ENCODE measurements at places on chromosomes 7 and 10. TPM values are rescaled to one million over a fixed set of nuclear protein-coding genes. Genes with fewer than 3 reads are reported as not detected.

GRCh38 chr10:60082744-60083344 is 176.5 kb upstream of the CCDC6 start:
- H3K36me3 ChIP-seq = no peaks in the 10 kb centered on the region
- H3K4me1 ChIP-seq = no peaks in the 10 kb centered on the region
- no peaks in the 10 kb centered on the region for H3K27me3 ChIP-seq
- H3K27ac ChIP-seq = no peak overlapping the region
- H3K4me3 ChIP-seq = 0 out of 2 replicates have a peak overlapping the region, but pooled peaks have one; percentile 4

- no peaks in the 10 kb centered on the region for H3K4me1 ChIP-seq
- H3K4me3 ChIP-seq = no peak overlapping the region
- DNase-seq = no peak
- H3K27ac ChIP-seq = no peak overlapping the region
Observed at GRCh38 chr7:11203224-11203623, 229.6 kb downstream of the PHF14 start.

DNA sequence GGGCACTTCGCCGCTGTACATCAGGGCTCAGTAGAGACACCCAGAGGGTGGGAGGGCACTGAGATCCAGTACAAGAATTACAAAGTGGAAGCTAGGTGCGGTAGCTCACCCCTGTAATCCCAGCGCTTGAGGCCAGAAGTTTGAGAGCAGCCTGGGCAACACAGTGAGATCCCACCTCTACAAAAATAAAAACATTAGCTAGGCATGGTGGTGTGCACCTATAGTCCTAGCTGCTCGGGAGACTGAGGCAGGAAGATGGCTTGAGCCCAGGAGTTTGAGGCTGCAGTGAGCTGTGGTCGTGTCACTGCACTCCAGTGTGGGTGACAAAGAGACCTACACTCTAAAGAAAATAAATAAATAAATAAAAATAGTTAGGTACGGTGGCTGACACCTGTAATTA is 64.0 kb downstream of the CLEC2L start:
- no peak overlapping the region for H3K27ac ChIP-seq
- H3K4me1 ChIP-seq = no peaks in the 10 kb centered on the region
- no peaks in the 10 kb centered on the region for H3K27me3 ChIP-seq
- no peak overlapping the region for H3K4me3 ChIP-seq

Gene EZH2
- 9.6 TPM for polyA plus RNA-seq

Gene TLL2
- 0.71 TPM for polyA plus RNA-seq
